Stimulated activated CD8-positive, alpha-beta memory T cell treated with anti-CD3 and anti-CD28 coated beads, Interleukin-7, amount 100 ng/mL, for 24 hours (primary cell): ENCODE measurements at places on chromosomes 12 and 14.

- DNase-seq: no peak
Observed at GRCh38 chr12:112496496-112496895, 77.7 kb downstream of the PTPN11 start.

DNA sequence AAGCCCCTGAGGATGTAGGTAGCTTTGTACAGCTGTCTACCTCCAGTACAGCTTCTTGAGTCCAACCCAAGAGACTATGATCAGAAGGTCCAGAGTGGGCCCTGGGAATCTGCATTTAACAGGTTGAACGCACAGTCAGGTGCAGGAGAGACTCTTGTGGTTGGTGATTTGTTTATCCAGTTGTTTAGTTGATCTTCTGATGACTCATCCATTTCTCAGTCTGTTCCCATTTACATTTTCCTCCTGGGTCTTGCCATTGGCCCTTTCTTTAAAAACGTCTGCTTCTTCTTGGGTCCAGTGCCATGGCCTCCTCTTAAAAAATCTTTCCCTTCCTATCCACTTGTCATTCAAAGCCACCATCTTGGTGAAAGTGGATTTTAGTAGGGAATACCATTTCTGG is 734.2 kb downstream of the MED13L start:
- DNase-seq: no peak

GRCh38 chr14:44759277-44759676 is 202.5 kb downstream of the KLHL28 start:
- DNase-seq: no peak

GRCh38 chr12:7130701-7131501 is 730 bp downstream of the CLSTN3 start:
- no peak for DNase-seq

DNA sequence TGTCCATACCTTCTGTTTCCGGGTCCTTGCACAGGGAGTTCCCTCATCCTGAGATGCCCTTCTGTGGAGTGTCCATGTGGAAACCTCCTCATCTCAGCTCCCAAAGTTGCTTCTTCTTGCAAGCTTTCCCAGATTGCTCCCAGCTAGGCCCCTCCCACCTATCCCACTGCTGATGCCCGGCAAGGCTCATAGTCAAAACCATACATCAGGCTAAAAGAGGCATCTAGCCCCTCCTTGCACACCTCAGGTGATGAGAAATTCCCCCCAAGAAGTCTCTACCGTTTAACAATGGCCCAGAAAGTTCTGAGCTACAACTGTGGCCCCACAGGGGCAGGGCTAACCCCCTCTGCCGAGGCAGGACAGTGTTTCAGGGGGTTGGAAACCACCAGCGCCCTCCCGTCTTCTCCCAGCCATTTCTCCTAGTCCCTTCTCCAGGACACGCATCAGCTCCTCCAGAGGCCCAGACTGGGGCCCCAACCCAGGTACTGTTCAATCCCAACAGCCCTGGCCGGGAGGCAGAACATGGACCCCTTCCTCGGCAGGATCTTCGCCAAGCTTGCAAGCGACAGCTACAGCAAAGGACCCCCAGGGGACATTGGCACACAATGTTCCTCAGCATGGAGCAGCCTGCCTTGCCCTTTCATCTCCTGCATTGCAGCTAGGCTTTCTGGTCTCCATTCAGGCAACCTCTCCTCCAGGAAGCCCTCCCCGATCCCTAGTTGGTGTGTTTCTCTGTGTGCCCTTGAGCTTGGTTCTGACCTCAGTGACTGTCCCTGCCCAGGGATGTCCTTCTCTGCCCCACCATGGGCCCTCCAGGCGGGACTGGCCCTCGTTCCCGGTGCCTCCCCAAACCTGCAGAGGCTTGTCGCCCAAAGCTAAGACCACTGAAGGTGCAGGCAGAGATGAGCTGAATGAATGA is 4.5 kb upstream of the BEGAIN start:
- no peak for DNase-seq

DNA sequence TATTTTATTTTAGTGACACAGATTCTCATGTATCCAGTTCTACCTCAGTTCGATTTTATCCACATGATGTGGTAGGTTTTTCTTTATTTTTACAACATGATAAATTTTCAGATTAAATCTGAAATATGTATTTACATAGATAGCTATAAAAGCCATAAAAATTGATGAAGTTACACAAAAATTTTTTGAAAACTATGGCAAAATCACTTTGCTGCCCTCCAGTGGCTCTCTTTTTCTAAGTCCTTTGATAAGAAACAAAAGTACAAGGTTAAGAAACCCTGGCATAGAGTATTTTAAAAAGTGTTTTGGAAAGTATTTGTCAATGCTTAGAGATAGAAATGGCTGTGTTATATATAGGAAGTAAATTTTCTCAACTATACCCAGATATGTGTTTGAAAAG is 104.2 kb downstream of the PCNX1 start:
- DNase-seq: no peak

DNA sequence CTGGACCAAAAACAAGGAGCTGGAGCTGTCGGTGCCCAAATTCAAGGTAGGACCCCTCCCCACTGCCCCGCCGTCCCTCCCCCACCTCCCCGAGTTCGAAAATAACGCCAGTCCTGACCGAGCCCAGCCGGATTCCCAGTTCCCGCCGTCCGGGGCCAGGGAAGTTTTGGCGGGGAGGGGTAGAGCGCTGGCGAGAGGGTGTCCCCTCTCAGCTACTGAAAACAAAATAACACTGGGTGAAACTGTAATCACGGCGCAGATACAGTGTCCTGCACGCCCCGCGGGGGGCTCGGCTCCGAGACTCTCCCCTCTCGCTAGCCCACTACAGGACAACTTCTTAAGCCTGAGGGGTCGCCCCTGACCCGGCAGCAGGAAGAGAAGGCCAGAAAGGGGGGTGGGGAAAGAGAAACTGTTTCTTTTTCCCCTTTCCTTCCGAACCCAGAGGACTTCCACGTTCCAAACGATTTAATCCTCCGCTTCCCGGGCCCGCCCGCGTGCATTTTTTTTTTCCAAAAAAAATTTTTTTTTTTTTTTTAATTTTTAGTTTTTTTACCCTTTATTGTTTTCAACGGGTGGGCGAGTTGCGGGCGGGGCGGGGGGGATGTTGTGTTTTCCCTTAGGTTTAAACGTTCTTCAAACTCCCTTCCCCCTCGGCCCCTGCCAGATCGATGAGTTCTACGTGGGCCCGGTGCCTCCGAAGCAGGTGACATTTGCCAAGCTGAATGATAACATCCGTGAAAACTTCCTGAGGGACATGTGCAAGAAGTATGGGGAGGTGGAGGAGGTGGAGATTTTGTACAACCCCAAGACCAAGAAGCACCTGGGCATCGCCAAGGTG is 1.6 kb downstream of the SETD1B start:
- DNase-seq: no peak

DNA sequence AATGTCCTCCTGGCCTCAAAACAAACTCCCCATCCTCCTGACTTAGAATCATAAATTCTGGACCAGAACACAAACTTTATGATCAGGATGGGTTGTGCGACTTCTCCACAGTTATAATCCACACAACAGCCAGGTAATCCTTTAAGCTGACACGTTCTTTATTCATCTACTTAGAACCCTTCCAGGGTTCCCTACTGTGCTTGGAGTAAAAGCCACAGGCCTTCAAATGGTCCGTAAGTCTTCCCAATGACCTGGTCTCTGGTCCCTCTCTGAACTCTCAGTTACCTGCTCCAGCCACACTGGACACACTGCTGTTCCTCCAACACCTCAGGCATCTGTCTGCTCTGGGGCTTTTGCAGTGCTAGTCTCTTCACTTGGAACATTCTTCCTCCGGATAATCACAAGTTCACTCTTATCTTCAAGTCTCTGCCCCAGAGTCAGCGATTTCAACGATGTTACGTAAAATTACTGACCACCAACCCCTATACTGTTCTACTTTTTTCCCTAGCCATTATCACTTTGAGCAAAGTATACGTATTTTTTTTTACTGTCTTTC is 1.7 kb upstream of the RNASE7 start:
- no peak for DNase-seq
